HS-5 (cell line): ENCODE measurements at places on chromosomes 16 and 17.

DNA sequence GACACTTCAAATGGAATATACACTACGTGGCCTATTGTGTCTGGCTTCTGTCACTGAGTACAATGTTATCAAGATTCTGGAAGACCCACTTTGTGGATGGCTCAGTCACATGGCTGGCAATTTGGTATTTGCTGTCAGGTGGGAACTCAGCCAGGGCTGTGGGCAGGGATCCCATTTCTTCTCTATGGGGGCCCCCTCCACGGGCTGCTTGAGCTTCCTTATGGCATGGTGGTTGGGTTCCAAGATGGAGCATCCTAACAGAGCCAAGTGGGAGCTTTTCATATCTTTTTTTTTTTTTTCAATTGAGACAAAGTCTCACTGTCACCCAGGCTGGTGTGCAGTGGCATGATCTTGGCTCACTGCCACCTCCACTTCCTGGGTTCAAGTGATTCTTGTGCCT, 18.0 kb upstream of the CEP20 start:
- DNase-seq, result no peak

DNA sequence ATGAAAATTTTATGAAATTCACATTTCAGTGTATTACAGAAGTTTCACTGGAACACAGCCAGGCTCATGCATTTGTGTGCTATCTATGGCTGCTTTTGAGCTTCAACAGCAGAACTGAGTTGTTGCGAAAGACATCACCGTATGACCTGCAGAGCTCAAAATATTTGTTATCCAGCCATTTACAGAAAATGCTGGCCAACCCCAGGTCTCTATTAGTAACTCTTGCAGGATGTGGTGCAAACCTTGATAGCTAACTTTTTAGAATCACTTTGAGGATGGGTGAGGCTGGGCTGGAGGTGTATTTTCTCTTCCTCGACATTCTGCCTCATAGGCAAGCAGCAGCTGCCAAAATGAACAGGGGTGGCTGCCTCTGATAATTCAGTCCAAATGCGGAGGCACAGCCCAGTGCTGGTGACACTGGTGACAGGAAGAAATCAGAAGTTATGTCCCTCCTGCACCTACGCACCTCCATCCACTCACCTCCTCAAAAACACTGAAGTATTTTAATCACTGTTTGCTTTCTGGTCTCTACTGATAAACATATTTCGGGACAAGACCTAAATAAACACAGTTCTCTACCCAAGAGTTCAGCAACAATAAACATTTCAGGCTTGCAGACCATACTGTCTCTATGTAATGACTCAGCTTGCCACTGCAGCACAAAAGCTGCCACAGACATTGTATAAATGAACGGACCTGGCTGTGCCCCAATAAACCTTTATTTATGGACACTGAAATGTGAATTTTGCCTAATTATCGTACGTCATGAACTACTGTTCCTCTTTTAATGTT, 28.5 kb downstream of the ARHGAP17 start:
- DNase-seq, result peak; percentile 43

DNA sequence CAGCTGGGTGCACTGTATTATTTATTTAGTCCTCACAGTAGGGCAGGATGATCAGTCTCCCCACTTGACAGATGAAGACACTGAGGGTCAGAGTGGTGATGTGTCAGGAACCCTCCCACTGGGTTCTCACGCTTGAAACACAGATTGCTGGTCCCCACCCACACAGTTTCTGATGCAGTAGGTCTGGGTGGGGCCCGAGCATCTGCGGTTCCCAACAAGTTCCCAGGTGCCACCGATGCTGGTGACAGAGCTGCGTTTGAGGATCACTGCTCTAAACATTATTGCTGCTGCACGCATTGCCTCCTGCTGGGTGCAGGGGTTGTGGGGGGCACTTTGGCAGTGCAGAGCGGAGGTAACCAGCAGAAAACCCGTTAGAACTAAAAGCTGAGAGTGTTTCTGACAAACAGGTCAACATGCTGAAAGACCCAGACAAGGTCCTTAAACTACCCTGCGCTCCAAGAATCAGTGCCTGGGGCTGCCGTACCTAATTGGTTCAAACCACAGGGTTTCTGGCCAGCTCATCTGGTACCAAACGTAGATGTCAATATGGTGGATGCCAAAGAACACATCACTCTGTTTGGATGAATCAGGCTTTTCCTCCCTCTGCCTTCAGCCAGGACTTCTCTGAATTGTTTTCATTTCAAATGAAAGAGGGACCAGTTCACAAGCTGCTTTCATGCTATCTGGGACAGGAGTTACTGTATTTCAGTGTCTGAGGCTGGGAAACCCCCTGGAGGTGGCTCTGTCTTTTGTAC, 76.0 kb downstream of the ABCC1 start:
- no peak for DNase-seq

GRCh38 chr17:54967621-54968261, 713 bp downstream of the COX11 start:
- no peak for DNase-seq

DNA sequence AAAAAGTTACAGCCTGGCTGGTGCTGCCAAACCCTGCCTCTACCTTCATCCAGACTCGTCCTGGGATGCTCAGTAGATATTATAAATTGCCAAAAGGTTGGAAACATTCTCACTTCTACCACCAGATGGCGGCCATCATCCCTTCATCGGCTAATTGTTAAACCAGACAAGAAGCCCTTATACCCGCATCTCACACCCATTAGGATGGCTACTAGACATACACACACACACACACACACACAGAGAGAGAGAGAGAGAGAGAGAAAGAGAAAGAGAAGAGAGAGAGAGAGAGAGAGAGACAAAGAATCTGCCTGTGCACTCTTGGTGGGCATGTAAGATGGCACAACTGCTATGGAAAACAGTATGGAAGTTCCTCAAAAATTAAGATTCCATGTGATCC, 15.0 kb upstream of the SCIMP start:
- peak; percentile 46 for DNase-seq
